ENCODE measurements at places on chromosomes 1 and 21.

- no peak for DNase-seq
Measured at GRCh38 chr1:7753641-7754040, 17.5 kb upstream of the VAMP3 start.

DNA sequence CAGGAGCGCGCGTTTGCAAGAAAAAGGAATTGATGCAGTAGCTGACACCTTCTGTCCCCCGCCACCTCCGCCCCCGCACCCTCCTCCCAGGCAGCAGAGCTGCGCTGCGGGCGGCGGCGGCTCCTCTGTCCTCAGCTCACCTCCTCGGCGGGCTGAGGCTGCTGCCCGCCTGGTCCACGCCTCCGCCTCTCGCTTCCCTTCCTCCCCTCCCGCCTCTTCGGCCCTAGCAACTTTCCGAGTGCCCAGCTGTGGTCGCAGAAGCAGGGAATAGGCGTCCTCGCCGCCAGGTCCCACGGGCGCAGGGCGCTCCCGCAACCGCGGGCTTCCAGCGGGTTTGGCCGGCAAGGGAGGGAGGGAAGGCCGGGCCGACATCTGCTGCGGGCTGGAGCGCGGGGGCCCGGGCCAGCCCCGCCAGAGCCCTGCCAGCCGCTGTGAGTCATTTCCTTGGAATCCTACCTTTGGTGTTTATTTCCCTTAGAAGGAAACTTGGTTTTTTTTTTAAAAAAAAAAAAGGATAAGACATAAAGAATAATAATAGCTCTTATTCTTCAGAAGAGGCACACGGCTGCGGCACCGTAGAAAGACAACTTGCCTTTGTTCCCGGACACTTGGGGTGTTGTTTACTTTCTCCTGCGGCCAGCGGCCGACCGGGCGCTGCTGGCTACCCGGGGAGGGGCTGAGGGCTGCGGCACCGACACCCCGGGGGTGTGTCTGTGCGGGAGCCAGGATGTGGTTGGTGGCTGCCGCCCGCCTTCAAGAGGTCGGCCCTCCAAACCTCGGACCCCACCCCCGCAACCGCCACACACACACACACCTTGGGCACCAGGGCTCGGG, 1.1 kb downstream of the SERTAD4 start:
- peak; percentile 75 for DNase-seq

DNA sequence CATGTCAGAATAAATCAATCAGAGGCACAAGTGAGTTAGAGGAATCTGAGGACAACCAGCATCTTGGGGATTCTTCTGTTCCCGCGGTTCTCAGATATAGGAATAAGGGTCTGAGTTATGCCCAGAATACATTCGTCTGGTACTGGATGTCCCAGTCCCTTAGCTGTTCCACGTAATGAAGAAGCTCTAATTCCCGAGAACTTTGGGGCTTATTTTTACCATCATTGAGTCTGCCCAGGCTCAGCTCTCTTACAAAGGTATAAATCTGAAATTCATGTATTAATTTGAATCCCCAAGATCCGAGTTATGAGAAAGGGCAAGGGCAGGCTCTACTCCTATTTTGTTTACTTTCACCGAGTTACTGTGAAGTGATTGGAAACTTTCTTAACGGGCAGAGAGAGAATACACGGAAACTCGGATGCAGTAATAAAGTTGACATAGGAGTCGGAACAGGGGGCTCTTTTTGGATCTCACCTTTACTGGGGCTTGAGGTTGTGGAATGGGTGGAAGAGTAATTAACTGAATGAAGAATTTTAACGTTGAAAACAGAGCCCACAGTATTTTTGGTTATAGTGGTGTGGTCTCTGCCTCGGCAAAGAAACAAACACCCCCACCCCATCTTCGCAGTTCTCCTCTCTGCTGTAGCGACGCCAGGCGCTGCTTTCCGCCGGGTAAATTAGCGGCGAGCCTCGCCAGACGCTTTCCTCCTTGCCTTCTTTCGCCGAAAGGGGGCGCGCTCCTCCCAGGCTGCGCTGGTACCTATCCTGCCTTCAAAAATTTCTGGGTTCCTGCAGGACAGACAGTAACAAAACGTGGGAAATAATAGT, 7.1 kb downstream of the PRRX1 start:
- no peak for DNase-seq

DNA sequence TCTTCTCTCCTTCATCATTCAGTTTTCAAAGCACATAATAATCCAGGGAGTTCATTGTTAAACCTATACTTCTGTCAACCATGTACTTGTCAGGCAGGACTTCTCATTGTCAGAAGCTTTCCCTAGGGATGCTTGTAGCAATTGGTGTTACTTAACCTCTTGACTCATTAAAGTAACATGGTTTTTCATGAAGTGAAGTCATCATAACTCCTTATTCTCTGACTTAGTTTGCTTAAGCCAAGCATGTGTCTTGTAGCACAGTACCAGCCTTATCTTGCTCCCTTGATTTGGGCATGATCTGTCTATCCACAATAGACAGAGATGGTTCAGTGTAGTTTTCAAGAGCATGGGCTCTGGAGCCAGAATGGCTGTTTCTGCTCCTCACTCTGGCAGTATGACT, 45.3 kb downstream of the LRIG2 start:
- DNase-seq = no peak

GRCh38 chr1:104804147-104804546, 1054.4 kb downstream of the AMY1C start:
- DNase-seq = no peak

DNA sequence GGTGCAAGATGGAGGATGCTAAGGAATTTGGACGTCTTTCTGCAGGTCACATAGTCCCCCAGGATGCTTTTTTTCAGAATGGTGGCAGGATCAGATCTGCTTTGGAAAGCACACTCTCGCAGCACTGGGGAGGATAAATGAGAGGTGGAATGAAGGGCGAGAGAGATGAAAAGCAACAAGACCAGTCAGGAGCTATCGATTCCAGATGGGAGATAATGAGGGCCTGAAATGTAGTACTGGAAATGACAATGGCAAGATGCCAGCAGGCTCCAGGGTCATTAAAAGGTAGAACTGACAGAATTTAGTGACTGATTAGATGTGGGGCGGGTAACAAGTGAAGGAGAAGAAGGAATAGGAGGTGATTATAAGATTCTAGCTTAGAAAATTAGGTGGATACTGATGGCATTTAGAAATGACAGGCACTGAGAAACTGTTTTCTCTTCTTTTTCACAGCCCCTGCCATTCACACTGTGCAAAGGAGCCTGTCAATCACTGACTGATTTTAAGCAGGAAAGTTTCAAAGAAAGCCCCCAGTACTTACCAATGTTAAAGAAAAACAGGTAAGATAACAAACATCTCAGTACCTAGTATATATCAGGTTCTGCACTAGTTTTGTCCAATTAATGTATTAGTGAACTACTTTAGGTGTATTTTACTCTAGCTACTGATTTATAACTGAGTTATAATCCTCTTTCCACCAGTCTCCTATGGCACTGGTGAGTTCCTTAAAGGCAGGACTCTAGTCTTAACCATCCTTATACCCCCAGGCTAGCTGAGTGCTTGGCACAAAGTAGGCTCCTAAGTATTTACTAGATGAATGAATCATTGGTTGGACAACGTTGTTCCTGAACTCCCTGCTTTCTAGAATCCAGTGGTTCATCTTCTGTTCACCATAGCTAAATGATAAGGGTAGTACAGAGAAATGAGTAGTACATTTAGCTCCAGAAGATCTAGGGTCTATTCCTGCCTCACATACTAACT, 9.2 kb downstream of the PIGM start:
- DNase-seq = no peak

- DNase-seq = no peak
Measured at GRCh38 chr1:111249960-111250359, 22.4 kb downstream of the CHI3L2 start.

- DNase-seq = no peak
Measured at GRCh38 chr1:59292562-59292961, 4.3 kb upstream of the FGGY start.

DNA sequence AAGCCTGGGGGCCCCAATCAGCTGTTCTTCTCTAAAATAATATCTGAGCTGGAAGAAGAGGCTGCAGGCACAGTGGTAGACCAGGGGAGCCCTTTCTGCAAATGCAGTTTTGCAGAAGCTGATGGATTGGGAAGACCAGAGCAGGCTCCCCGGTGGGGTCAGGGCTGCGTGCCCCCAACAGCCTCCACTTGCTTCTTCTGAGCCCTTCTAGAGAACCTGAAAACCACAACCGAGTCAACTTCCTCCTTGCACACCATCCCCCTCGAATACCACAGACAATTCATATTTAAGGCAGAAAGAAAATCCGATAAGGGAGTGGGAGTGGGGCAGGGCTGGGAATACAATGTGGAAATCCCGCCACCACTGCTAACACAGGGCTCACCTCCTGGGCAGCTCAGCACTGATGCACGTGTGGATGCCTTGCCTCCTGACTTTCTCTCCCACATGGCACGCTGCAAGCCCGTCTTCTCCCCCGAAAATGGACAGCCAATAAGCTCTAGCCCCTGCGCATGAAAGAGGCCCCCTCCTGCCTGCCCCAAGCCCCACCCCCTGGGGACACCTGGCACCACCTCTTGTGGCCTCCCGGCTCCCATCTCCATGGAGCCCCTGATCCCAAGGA, 25.4 kb upstream of the ALDH4A1 start:
- peak; percentile 52 for DNase-seq

DNA sequence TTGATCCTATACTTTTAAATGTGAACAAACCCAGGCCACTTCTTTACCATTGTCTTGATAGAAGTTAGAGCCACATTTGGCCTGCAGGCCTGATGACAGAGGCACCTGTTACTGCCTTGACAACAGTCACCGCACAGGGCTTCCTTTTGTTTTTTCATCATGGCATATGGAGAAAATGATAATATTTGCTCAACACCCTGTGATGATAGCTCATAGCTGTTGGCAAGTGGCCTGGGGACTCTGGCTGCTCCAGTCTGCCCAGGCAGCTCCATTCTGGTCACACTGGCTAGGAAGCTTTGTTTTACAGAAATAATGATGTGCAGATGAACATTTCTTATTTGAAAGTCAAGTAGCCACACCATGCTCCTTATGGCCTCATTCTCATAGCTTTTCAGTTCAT, 89.6 kb upstream of the GPR88 start:
- DNase-seq = no peak

- DNase-seq = no peak
Measured at GRCh38 chr1:106027871-106028270, 1028.6 kb upstream of the PRMT6 start.
